ENCODE measurements at places on chromosomes 4 and X. TPM values are rescaled to one million over a fixed set of nuclear protein-coding genes. Genes with fewer than 3 reads are reported as not detected.

Gene CLRN2
- not detected for total RNA-seq

DNA sequence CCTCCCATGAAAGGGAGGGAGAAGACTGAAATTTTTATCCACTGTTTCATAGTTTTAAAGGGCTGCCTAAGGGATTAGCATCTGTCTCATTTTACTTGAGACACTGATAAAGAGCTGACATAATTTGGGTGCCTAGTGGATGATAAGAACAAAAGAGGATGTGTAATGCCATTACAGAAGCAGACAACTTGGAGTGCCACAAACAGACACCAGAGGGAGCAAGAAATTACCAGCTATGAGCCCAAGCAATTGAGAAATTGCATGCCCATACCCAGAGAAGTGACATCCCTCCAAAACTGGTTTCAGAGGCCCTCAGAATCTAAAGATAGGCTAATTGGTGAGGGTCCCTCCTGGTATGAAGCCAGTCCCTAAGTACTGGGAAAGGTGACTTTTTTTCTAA is 38.5 kb upstream of the POU3F4 start:
- no peak for ATAC-seq

Gene NAAA
- 22.9 TPM for total RNA-seq

GRCh38 chrX:15087747-15088146 is 182.1 kb downstream of the ASB9 start:
- no peak for ATAC-seq

GRCh38 chr4:61309616-61310015 is 109.5 kb downstream of the ADGRL3 start:
- ATAC-seq: no peak
